ENCODE measurements at places on chromosomes 1 and 21. TPM values are rescaled to one million over a fixed set of nuclear protein-coding genes. Genes with fewer than 3 reads are reported as not detected.

DNA sequence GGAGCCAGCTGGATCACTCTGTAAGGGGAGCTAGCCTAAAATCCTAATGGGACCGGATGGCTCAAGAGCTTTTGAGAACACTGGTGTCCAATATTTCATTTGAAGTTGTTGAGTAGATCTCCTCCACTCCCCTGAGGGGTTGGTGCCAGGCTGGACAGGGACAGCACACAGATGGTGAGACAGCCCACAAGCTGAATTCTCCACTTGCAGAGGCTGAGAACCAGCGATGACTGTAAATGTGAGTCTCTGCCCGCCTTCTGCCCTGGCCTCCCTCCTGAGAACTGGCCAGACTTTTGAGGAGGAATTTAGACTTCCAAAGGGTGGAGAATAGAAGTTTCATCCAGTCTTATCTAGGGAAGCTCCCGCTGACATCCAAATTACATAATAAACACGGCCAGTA, 20.5 kb upstream of the COQ8A start:
- no peak for DNase-seq
- H3K36me3 ChIP-seq, result no peaks in the 10 kb centered on the region
- no peaks in the 10 kb centered on the region for H3K4me1 ChIP-seq
- no peak overlapping the region for H3K27ac ChIP-seq

GRCh38 chr1:235586413-235586812, 63.2 kb downstream of the GNG4 start:
- no peak overlapping the region for H3K4me3 ChIP-seq
- no peak overlapping the region for H3K27ac ChIP-seq
- no peaks in the 10 kb centered on the region for H3K27me3 ChIP-seq
- DNase-seq, result no peak
- H3K4me1 ChIP-seq, result no peaks in the 10 kb centered on the region

- DNase-seq, result no peak
- H3K36me3 ChIP-seq, result no peaks in the 10 kb centered on the region
- H3K4me3 ChIP-seq, result no peak overlapping the region
- H3K27me3 ChIP-seq, result no peaks in the 10 kb centered on the region
- no peak overlapping the region for H3K27ac ChIP-seq
Measured at GRCh38 chr1:89271341-89272015, 1.2 kb downstream of the GBP5 start.

The CD5L gene
- total RNA-seq, result 0.19 TPM

Data from kidney (tissue), 22 donors.